Posterior cingulate gyrus (tissue), 11 donors: ENCODE measurements at places on chromosomes 2 and 18.

GRCh38 chr18:76709659-76710645, 112.4 kb upstream of the ZNF236 start:
- peak; percentile 26 for DNase-seq

- no peak for DNase-seq
Observed at GRCh38 chr2:219688560-219689445, 61.4 kb downstream of the SLC4A3 start.

GRCh38 chr18:67123901-67124300, 392.6 kb downstream of the DSEL start:
- no peak for DNase-seq

- DNase-seq = no peak
Observed at GRCh38 chr18:13006531-13007247, 15.5 kb downstream of the CEP192 start.

DNA sequence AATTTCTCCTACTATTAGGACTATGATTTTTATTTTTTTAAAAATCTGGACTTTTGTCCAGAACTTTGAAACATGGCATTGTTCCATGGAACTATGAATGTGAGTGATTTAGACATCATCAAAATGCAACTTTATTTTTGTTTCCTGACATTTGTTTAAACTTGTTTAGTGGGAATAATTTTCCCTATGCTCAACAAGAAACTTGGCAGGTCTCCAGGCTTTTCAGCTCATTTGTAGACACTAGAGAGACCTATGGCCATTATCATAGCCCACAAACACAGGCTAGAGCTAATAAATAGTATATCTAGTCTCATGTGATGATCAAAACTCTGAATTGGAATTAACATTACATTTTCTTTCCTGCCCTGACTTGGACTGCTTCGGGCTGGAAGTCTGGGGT, 145.1 kb upstream of the CELF4 start:
- no peak for DNase-seq

DNA sequence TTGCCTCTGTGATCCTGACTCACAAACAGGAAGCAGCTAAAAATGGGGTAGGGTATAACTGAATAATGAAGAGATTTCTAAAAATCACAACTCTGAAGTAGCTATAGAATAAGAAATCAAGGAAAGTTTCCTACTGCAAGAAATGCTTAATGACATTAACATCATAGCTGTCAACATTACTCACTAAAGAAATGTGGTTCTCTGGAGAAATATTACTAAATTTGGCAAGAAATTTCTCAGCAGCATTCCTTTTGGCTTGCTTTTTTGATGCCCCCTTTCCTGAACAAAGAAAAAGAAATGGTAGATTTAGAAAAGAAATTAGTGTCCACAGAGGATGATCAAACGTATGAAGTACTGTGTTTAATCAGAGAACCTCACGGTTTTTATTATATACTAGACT, 9.5 kb downstream of the PRKRA start:
- no peak for DNase-seq

DNA sequence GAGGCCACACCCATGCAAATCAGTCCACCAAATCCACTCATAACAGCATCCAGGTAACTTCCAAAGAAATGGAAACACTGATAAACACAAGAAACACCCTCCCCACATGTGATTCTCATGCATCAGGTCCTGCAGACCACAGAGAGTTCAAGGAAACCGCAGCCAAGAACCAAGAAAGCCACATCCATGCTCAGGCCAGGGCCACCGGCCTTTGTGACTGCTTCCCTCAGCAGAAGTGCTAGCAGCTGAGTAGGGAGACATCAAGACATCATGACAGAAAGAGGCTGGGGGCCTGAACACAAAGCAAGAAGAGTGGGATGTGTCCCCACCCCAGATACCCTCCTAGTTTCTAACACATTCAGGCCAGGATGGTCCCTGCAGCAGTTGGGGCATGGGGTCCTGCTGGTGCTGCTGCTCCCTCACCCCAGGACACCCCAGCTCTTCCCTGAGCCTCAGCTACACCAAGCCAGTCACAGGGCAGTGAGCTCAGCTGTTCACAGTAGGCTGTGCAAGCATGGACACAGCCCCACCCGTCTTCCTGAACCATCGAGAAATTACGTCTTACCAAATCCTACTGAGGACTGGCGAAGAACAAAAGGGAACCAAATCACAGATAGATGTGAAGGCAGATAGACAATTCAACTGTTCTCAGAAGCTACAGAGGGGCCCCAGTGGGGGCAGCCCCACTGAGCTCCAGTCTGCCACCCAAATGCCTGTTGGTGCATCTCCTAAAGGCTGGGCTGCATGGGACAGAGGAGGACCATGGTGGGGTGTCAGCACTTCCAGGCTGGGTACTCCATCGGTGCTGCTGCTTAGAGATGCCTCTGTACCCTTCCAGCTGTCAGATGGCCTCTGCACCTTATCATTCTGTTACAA, 60.9 kb downstream of the HDAC4 start:
- no peak for DNase-seq

GRCh38 chr2:242051463-242051862, 181.9 kb downstream of the RTP5 start:
- no peak for DNase-seq

DNA sequence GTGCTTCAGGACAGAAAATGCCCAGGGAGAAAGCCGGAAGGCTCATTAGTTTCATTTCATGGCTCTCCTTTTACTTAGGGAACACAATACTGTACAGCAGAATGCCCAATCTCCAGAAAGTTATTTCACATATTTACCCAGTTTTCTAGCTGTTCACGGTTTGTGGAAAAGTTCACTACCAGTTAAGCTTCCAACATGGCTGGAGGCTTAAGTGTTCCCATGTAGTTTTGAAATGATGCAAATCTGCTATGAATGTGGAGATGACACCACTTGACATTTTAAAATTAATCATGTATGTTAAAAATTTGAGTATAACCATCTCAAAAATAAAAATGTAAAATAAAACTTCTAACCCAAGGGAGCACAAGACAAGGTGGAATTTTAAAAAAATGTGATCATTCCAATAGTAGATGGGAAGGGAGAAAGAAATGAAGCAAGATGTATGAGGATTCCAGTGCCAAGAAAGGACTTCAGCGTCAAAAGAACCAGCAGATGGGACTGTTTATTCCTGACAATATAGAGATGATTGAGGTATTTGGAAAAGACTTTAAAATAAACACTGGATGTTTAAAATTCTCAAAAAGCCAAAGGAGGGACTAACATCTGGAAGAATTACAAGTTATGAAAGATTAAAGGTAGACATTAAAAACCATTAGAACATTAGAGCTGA, 60.9 kb upstream of the OSR1 start:
- DNase-seq = no peak

GRCh38 chr2:174844295-174844708, 80.0 kb upstream of the CHRNA1 start:
- no peak for DNase-seq

DNA sequence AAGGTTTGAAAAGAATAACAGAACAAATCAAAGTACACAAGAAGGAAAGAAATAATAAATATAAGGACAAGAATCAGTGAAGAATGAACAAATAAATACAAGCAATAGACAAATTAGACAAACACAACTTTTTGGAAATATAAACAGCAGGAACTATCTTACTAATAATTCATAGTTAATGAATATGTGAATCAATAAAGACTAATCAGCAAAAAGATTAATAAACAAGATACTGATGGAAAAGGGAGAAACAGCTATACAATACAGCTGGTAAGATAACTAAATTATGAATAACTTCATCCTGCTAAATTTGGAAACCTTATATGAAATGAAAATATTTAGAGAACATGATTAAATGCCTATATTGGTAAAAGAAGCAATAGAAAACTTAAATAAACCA, 193.6 kb upstream of the SPRED2 start:
- DNase-seq = no peak
